ENCODE measurements at places on chromosomes 13 and 19. TPM values are rescaled to one million over a fixed set of nuclear protein-coding genes. Genes with fewer than 3 reads are reported as not detected.
A peak's percentile ranks its signal among the peaks of the same experiment; 100 is the strongest.

DNA sequence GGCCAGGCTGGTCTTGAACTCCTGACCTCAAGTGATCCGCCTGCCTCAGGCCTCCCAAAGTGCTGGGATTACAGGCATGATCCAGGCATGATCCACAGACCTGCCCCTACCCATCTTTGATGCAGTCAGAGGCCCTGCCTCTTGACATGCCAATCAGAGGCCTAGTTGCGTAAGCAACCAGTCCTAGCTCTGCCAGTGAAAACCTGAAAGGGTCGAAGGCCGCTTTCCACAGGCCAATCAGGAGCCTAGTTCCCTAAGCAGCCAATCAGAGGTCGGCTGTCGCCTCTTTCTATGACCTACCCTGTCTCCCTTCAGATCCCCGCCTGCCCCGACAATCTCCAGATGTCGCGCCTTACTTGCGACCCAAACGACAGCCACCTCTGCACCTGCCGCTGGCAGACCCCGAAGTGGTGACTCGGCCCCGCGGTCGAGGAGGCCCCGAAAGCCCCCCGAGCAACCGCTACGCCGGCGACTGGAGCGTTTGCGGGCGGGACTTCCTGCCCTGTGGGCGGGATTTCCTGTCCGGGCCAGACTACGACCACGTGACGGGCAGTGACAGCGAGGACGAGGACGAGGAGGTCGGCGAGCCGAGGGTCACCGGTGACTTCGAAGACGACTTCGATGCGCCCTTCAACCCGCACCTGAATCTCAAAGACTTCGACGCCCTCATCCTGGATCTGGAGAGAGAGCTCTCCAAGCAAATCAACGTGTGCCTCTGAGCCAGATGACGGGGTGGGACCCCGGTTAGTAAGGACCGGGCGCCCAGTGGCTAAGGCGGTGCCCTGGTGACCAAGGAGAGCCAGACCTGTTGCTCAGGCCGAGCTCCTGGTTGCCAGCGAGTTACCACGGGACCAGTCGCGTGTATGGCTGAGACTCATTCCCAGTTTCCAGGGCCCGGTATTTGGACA lies 6.3 kb downstream of the SYDE1 start:
- no peak for DNase-seq

DNA sequence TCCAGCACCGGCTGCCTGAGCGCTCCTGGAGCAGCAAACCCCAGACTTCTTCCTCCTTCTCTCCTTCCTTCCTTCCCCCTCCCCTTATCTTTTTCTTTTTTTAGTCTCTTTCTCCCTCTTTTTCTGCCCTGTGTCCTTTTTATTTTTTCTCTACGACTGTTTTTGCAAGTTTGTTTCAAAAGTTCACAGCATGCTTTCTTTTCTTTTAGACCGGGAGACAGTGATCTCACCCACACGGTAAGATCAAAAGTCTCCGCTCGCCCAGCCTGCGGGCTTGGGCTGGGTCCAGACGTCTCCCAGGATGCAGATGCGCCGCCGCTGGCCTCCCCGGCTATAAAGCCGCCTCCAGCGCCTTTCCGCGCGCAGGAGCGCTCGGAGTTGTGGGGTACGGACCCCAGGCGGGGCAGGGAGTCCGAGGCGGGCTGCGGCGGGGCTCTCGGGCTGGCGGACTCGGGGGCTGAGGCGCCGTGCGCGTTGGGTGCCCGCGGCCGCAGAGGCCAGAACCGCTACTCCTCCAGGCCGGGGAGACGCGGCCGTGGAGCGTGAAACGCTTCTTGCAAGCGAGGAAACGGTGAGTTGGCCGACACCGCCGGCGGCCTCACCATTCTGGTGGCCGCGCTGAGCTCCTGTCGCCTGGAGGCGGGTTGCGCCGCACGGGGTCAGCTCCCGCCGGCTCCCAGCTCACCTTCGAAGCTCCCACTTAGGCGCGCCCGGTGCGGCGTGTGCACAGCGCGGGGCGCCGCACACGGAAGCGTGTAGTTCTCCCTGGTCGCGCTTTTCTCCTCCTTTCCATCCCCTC lies 2.0 kb upstream of the TSHZ3 start:
- peak; percentile 62 for DNase-seq

DNA sequence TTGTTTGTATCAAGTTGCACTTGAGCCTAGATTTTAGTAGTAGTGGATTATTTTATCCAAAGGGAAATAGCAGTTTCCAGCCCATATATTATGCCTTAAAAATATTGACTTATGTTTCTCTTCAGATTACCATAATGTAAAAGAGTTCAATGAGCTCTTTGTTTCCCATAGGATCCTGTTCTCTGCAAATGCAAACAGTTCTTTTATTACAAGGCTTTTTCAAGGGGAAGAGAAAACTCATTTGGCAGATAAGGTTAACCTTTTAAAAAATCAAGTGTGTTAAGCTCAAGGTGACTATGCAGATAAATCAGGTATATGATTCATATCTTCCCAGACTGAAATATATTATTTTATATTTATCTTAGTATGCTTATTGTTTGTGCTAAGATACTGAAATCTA lies 961.2 kb upstream of the SPRY2 start:
- no peak for DNase-seq

DNA sequence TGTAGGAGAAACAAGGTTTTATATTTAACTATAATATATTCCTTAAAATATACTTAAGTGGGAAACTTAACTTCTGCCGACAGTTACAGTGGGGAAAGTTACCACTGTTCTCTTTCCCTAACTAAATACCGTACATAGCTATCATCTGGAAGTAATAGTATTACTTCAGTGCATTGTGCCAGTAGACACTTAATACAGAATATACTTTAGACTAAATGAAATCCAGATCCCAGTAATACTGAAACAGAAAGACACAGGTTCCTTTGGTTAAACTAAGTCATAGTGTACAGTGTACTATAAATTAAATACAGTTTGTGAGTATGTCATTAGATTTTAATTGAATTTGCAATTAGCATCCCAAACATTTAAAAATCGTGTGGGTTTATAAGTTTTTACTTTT lies 107.5 kb downstream of the PCCA start:
- no peak for DNase-seq

DNA sequence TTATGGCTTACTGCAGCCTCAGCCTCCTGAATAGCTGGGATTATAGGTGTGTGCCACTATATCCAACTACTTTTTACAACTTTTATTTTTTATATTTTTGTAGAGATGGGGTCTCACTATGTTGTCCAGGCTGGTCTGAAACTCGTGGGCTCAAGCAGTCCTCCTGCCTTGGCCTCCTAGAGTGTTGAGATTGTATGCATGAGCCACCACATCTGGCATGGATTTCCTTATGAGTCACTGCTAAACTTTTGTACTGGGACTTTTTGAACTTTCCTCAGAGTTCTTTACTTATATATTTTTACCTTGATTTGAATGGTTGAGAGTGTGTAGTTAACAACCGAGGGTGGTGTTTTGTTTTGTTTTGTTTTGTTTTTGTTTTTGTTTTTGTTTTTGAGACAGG lies 33.4 kb downstream of the DNAJC3 start:
- DNase-seq: peak; percentile 65

GRCh38 chr13:94660695-94661326 lies 51.5 kb downstream of the SOX21 start:
- DNase-seq: peak; percentile 14

DNA sequence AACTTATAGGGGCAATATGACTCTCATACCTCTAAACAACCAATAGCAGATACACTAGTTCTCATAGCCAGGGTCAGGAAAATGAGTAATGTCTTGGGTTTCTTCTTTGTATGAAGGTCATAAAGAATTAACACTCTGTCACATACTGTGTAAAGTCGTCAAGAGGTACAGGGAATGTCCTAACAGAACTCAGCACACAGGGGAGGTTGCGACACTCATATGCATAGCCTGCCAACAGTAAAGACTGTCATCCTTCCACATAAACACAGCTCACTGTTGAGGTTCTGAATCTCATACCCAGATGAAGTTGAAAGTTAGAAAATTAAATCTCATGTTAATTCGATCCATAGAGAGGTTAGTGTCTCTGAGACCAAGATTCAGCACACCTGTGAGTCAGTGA lies 34.2 kb upstream of the ZNF254 start:
- DNase-seq: no peak

DNA sequence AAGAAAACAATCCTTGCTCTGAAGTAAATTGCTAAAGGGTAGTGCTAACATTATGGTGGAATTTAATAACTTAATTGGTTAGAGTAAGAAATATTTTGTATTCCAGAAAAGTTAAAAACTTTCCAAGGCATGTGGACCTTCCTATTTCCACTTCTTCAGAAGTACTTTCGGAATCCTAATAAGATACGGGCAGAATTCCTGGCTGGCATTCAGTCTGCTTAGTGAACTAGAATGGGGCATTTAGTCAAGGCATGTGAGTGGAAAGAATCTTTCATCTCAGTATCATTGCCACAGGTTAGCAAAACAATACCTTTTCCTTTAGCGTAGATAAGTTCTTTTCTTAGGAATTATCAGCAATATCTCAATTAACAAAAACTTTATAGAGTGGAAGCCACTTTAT lies 85.1 kb downstream of the TNFRSF19 start:
- no peak for DNase-seq

Gene ONECUT3
- 0.06 TPM for total RNA-seq

Gene NHLRC3
- total RNA-seq: 11.9 TPM
